PC-9 (cell line): ENCODE measurements at places on chromosomes 6 and 20. TPM values are rescaled to one million over a fixed set of nuclear protein-coding genes. Genes with fewer than 3 reads are reported as not detected.

The REM1 gene
- not detected in 2 replicates for total RNA-seq

The CARMIL1 gene
- total RNA-seq, result 25.7 and 33.1 TPM in 2 replicates

The ZNF341 gene
- 5.2 and 5.6 TPM in 2 replicates for total RNA-seq

The ERMARD gene
- total RNA-seq, result 19.3 and 28.2 TPM in 2 replicates

The AKAP12 gene
- 9.2 and 12.6 TPM in 2 replicates for total RNA-seq

The SLC12A5 gene
- 6.0 and 8.7 TPM in 2 replicates for total RNA-seq

The ABHD12 gene
- total RNA-seq, result 60.1 and 72.6 TPM in 2 replicates

The SULF2 gene
- total RNA-seq, result 439 and 495 TPM in 2 replicates

The ZSCAN23 gene
- total RNA-seq, result 9.1 and 12.0 TPM in 2 replicates

The SEC23B gene
- total RNA-seq, result 60.3 and 78.5 TPM in 2 replicates
